NCI-H1436 (cell line): ENCODE measurements at places on chromosomes 11 and 22.

- DNase-seq: no peak
These were observed 884 bp downstream of the CENATAC start for GRCh38 chr11:118998822-118999221.

- DNase-seq: no peak
These were observed 572.6 kb upstream of the LUZP2 start for GRCh38 chr11:23924226-23924625.

DNA sequence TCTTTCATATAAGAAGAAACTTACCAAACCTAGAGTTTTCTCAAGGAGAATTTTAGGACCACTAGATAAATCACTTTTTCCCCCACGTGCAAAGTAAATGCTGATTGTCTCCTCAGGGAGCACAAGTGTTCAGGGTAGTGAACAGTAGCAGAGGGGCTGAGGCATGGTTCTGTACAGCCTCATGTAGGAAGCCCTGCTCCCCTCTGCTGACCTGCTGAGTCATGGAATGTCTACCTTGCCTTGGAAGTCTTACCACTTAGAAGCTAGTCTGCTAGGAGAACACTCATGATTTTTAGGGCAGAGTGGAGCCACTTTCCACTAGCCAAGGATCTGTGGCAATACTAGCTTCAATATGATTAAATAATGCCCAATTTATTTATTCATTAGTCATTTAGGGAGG is 2120.6 kb upstream of the RAG2 start:
- DNase-seq: no peak

- no peak for DNase-seq
These were observed 851 bp downstream of the SYT8 start for GRCh38 chr11:1835671-1836010.

- no peak for DNase-seq
These were observed 116.7 kb upstream of the TIMP3 start for GRCh38 chr22:32684822-32685187.

DNA sequence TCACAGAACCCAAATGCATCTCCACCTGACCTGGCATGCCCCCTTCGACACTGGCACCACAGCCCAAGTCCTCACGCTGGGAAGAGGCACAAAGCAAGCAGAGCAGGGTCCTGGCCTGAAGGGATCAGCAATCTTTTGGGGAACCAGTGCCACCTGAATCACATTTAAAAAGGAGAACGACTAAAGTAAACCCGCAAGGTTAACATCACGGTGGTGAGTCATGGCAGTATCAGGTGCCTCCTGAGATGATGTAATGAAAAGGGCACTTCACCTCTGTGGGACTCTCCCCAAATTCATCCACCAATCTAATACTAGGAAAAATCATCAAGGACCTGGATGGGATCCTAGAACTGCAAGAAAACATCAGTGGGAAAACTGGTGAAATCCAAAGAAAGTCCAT is 44.9 kb downstream of the PACSIN2 start:
- no peak for DNase-seq

DNA sequence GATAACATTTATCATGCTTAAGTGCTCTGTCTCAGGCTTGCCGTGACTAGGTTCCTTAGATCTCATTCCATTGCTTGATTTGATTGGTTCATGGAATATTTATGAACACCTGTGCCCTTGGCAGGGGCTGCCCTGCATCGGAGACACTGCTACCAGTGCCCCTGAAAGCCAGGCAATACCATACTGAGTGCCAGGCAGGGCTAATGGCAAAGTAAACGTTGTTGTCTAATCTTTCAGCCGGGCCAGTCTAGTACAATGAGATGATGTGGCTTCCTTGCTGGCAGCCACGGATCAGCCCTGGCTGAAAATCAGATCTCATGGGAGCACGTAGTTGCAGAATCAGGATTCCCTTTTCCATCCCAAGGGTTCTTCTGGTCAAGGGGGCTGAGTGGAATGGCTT is 5.0 kb upstream of the PGA3 start:
- DNase-seq: no peak

- DNase-seq: no peak
These were observed 30.3 kb downstream of the ATM start for GRCh38 chr11:108253176-108253575.

DNA sequence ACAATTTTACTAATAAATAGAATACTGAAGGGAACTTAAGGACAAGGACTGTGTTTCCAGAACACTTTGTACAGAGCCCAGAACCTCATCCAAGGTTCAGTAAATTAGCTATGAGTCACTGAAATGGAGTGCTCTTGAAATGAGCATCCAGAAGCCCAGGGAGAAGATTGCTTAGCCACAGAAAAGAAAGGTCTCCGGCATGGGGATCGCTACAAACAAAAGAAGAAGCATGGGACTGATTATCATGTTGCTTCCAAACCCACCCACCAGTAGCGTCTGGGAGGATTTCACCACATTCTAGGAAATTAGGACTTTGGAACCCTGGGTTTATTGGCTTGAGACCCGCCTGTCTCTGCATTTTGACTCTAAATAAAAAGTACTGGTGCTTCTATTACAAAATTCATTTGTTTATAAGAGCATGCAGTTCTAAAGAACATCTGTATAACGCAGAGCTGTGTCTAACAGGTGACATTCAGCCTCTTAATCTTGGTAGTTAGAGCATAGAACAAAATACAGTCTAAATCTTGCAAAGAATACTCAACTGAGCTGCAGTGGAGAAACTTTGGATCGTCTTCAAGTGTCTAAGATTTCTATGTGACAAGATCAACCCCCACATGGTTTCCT is 35.9 kb upstream of the SESN3 start:
- peak; percentile 8 for DNase-seq

- no peak for DNase-seq
These were observed 28.0 kb downstream of the CCDC15 start for GRCh38 chr11:124982043-124982442.

DNA sequence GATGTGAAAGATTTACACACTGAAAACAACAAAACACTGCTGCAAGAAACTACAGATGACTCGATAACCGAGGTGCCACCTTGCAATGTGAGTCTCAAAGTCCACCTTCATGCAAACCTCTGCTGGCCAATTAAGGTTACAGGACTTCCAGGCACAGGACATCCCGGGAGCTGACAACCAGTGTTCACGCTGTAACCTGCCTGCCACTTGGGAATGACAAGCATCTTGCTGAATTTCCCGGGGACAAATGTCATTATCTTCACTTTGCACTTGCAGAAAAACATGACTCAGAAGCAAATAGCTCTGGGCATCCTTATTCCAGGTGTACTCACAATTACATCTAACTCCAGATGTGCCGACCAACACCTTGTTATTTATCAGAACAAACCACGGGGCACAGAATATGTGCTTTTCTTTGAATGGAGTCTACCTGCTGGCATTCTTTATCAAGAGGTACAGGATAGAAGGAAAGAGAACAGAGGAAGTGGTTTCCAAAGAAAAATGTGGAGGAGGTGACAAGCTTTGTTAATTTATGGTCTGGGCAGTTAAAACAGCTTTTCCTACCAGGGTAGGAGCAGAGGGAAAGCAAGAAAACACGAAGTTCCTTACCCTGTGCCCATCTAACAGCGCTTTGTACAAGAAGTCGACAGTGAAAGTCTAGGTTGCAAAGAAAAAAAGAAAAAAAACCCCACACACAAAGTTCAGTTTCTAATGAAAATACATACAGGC is 72.3 kb downstream of the SHANK2 start:
- no peak for DNase-seq

- DNase-seq: no peak
These were observed 268.6 kb upstream of the PITPNB start for GRCh38 chr22:28187612-28188011.
